Activated T-cell treated with anti-CD3 and anti-CD28 coated beads for 48 hours (primary cell): ENCODE measurements at places on chromosomes 11 and 22.
A peak's percentile ranks its signal among the peaks of the same experiment; 100 is the strongest.

DNA sequence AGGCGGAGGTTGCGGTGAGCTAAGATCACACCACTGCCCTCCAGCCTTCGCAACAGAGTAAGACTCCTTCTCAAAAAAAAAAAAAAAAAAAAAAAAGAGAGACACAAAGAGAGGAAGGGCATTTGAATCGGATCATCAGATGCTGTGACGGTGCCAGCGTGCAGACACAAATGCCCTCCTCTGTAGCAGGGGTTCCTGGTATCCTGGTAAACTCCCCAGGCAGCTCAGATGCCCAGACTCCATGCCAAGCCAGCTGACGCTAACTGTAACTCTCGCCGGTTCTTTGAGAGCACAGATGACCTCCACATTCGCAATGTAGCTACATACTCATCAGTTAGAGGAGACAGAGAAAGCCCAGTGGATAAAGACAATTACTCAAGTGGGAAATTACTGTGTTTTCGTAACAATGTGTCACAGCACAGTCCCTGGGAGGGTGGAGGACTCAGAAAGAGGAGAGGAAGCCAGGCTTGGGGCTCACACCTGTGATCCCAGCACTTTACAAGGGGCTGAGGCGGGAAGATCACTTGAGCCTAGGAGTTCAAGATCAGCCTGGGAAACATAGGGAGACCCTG, 153.1 kb downstream of the BRD1 start:
- DNase-seq = no peak

- no peak for DNase-seq
Observed at GRCh38 chr22:44458044-44459020, 39.7 kb downstream of the RTL6 start.

DNA sequence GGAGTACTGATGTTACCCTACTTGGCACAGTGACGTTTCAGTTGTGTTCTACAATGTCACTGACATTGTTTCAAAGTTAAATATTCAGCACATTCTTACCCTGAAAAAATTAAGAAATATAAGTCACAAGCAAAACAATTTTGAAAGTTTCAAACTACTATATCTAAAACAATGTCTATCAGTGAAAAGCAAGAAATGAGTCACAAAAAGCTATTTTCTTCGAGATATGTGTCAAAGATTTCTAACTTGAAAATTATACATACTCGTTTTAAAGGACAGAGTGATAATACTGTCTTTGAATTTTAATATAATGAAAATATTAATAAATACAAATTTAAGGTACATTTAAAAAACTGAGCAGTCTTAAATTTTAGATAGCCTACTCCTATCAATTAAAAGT, 42.9 kb downstream of the RDX start:
- no peak for DNase-seq

GRCh38 chr11:59556917-59557348, 45.6 kb downstream of the OR4D9 start:
- no peak for DNase-seq

DNA sequence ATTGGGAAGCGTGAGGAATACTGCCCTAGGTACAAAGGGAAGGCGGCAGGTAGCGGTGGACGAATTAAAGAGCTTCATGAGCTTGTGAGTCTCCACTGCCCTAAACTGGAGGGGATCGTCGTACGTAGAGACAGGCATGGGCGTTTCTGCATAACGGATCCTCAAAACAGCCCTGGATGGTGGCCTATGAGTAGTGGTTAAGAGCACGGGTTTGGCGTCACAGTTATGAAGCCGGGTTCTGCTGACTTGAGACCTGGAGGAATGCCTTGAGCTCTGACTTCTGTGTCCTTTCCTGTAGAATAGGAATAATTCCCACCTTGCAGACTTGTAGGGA, 335 bp downstream of the TMEM138 start:
- DNase-seq = peak; percentile 8

DNA sequence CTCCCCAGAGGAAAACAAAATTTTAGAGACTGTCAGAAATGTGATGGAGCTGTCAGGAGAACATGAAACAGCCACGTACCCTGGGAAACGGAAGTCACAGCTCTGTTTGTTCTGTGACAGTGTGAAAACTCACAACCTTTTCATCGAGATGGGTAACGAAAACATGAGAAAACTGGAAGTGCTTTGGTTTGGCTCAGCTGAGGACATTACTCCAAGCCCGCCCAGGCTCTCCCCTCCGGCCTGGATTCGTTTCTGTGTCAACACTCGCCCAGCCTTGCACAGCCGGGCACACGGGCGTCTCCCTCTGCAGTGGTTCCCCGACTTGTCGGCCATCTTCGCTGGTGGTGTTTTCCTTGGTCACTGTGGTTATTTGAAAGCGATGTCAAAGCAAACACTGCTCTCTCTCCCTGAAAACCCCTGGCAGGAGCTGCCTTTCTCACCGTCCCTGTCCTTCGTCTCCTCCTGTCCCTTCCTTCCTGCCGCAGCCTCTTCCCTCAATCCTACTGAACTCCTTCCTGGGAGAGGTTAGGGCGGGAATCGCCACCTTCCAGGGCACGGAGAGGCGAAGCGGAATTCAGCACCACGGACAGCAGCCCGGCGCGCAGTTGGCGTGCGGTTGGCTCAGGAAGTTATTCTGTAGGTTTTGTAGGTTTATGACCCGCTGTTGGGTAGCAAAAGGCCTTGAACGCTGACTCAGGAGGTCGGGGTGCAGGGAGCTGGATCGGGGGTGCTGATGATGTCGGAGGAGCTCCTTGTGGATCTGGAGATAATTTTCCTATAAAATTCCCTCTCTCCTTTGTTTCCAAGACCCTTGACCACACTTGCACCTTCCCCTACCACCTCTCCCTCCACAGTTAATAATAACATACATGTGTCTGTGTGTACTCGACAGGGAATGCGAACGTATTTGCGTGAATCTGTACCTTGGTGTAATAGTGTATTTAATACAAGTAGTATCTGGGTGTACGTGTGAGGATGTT, 13.1 kb upstream of the RPS19BP1 start:
- peak; percentile 55 for DNase-seq

DNA sequence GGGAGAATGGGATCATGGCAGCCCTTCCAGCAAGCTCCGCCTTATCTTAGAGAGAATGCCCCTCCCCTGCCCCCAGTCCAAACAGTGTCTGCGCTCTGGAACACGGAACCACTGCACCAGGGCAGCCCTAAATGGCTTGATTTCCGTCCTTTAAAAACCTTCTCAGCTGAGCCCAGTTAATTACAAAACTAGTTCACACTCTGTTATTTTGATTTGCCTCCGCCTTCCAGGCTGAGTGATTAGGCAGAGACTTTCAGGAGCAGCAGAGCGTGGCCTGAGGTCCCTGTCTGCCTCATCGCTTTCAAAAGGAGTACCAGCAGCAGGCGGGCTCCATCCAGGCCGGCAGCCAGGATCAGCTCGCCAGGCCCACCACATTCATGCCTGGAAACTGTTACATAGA, 313.0 kb downstream of the BRD1 start:
- DNase-seq = no peak

DNA sequence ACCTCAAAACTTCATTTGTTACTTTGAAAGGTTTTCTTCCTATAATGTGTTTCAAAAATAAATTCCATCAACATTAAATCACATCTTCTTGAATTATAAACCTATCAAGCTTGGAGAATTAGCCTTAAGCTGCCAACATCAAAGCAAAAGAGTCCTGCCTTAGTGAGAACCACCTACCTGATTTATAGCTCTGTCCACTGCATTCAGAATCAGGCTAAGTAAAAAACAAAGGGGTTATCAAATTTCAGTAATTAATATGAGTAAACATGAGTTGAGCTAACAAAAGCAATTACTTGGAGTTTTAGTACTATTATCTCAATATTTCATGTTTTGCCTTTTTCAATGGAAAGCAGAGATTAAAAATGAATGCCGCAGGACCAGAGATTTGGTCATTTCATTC, 73.9 kb downstream of the CADM1 start:
- DNase-seq = no peak

DNA sequence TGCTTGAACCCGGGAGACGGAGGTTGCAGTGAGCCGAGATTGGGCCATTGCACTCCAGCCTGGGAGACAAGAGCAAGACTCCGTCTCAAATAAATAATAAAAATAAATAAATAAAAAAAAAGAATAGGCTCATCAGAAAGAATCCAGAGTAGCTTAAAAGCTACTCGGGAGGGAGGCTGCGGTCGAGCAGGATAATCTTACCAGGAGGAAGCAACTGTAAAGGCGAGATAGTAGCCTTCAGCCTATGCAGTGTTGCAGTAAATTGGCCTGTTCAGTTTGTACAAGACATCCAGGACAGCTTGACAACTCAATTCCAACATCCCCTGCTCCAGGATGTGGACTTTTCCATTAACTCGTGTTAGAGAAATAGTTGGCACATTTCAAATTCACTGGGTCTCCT, 1164.7 kb downstream of the LRRC4C start:
- DNase-seq = no peak

- no peak for DNase-seq
Observed at GRCh38 chr11:109996060-109996459, 97.1 kb upstream of the ZC3H12C start.

- no peak for DNase-seq
Observed at GRCh38 chr22:50027639-50028537, 15.3 kb upstream of the IL17REL start.

- DNase-seq = no peak
Observed at GRCh38 chr11:121109916-121110586, 9.0 kb downstream of the TECTA start.

DNA sequence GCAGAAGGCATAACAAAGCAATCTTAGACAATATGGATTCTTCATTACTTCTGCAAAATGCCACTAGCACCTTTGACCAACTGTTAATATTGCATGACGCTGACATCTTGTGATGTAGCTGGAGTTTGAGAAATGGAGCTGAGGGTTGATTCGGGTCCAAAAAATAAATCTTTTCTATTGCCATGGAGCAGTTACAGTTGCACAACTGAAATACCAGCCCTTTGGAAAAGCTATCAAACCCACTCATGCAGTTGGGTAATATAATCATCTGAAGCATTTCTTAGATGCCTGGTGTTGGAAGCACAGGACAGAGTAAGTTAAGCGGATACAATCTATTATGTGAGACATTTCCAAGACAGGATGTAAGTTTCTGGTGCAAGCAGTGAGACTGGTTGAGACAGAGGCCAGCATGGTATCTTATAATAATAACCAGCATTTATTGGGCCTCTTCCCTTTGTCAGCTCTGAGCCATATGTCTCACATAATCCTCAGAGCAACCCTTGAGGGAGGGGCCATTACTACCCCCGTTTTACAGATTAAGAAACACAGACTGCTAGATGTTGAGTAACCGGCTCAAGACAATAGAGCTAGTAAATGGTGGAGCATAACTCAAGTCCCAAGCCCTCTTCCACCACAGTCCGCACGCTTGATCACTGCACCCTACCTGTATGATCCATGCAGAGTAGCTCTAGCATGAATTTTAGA, 74.9 kb upstream of the CAPRIN1 start:
- DNase-seq = no peak

- DNase-seq = no peak
Observed at GRCh38 chr11:129747071-129747470, 68.6 kb upstream of the TMEM45B start.

DNA sequence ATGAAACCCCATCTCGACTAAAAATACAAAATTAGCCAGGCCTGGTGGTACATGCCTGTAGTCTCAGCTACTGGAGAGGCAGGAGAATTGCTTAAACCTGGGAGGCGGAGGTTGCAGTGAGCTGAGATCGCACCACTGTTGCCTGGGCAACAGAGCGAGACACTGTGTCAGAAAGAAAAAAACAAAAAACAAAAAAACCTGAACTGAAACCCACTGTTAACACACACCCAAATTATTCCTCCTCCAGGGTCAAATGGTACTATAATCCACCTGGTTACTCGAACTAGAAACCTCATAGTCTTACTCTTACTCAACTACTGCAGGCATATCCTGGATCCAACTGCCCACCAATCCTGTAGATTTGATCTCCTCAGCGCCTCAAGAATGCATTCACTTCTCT, 35.5 kb downstream of the USP28 start:
- no peak for DNase-seq

GRCh38 chr11:9138612-9139579, 47.5 kb upstream of the SCUBE2 start:
- DNase-seq = no peak

GRCh38 chr22:22406445-22407027, 102.0 kb downstream of the ZNF280B start:
- DNase-seq = no peak

- DNase-seq = no peak
Observed at GRCh38 chr11:36296884-36297543, 926 bp downstream of the PRR5L start.

DNA sequence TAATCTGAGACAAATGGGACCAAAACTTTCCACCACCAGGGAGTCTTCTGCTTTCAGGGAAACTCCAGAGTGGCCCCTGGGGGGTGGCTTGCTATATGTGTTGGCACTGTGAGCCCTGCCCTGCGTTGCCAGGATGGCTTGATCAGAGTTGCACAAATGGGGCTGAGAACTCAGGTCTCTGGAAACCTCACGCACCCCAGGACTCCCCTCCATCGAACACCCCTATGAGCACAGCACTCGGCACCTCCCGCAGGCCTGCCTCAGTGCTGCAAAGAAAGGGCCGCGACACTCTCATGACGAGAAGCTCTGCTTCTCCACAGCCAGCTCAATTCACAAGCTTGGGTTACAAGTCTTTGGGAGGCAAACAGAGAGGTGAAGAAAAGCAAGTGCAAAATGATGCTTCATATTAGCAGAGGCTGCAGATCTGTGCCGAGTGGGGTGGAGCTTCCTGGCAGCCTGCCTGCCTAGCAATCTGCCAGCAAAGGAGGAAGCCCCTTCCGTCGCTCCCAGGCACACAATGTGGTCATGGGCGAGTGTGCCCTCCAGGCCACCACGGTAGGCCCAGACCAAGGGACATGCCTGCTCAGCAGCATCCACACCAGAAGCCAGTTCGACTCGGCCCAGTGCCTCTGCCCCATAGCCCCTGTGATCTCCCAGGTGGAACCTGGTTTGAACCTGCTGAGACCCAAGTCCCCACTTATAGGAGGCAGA, 55.7 kb downstream of the MYH9 start:
- peak; percentile 53 for DNase-seq

- DNase-seq = no peak
Observed at GRCh38 chr11:60170566-60170965, 12.3 kb downstream of the MS4A6A start.

GRCh38 chr11:106127604-106128003, 50.1 kb downstream of the AASDHPPT start:
- DNase-seq = no peak

- no peak for DNase-seq
Observed at GRCh38 chr11:95586155-95586554, 203.4 kb downstream of the FAM76B start.

GRCh38 chr11:80241766-80242165, 800.9 kb upstream of the TENM4 start:
- DNase-seq = no peak

GRCh38 chr11:101706541-101706940, 122.7 kb upstream of the TRPC6 start:
- DNase-seq = no peak

DNA sequence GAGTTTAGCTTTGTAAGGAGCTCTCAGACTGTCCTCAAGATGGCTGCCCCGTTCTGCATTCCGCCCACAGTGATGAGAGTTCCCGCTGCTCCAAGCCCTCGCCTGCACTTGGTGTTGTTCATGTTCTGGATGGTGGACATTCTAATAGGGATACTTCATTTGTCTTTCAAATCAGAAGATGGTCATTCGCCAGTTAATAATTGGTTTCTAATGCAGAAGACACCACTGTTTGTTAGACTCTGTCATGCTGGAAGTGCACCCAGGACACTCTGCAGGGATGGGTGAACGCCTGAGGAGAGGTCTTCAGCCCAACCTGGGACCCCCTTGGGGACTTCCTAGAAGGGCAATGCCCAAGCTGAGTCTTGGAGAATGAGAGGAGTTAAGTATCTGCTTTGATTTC, 836.4 kb downstream of the TBC1D22A start:
- no peak for DNase-seq

- no peak for DNase-seq
Observed at GRCh38 chr11:24588081-24588480, 91.2 kb downstream of the LUZP2 start.

- no peak for DNase-seq
Observed at GRCh38 chr22:45263463-45264269, 21.1 kb upstream of the UPK3A start.
